ENCODE measurements at places on chromosomes 1 and 21.

- DNase-seq, result no peak
These were observed 119.7 kb upstream of the RGS18 start for GRCh38 chr1:192038567-192038966.

DNA sequence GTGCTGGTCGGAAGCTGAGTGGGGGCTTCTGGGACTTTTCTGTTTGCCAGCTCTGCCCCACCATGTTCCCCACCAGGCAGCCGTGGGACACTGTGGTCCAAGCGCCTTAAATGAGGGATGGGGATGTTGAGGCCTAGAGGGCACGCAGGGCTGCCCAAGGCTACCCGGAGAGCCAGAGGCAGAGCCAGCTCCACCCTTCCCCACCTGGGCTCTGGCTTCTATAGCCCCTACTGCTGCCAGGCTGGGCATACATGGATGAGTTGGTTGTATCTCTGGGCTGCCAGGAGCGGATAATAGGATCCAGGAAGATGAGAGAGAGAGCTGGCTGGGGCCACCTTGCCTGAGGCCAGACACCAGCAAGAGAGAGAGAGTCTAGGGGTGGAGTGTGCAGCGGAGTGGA lies 49.4 kb downstream of the PTPRU start:
- DNase-seq, result no peak

DNA sequence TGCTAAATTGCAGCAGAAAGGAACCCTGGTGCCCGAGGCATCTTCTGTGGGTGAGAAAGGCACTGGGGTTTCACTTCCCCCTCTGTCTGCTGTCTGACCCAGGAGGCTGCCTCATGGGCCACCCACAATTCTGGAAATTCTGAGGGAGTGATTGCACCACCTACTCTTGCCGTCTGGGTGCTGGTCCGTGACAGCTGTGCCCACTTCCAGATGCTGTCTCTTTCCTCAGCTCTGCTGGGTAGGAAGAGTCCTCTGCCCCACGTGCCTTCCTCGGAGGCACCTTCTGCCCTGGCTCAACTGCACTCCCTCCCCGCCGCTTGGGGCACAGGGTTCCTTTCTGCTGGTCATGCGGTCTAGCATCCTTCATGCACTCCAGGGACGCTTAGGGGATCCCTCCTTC lies 96.3 kb downstream of the ARHGEF10L start:
- DNase-seq, result no peak

DNA sequence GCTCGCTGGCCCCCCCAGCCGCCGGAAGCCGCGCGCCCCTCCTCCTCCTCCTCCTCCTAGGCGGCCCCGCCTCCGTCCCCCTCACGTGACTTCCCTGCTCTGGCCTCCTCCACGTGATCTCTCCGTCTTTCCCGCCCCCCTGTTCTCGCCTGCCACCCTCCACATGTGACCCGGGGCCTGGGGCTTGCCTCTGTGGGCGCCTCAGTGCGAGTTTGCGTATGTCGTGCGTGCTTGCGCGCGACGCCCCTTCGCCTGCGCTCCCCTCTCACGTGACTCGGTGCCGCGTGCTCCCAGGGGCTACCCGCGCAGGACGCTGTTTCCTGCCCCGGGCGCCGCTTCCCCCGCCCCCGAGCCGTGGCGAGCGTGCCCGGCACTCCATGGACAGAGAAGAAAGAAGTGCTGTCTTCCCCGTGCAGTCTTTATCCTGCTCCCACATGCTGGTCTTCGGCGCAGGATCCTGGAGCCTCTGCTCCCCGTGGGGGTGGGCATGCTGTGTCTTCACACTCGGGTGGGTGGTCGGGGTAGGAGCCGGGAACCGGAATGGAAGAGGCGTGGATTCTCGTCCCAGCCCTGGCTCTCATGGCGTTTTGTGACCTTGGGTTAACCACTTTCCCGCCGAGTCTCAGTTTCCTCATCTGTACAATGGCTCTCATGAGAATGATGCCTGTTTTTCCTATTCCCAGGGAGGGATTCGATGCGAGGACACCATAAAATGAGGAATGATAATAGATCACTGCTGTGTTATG lies 431 bp upstream of the UBE2Q1 start:
- DNase-seq, result peak; percentile 94

- no peak for DNase-seq
These were observed 137.4 kb downstream of the C1orf21 start for GRCh38 chr1:184524248-184524647.

- no peak for DNase-seq
These were observed 8.0 kb downstream of the RABGAP1L start for GRCh38 chr1:174167265-174167803.

- no peak for DNase-seq
These were observed 227.3 kb downstream of the BRINP3 start for GRCh38 chr1:190250368-190250767.

- DNase-seq, result peak; percentile 3
These were observed 645.7 kb upstream of the PTBP2 start for GRCh38 chr1:96075704-96076455.

GRCh38 chr1:24939040-24939674 lies 9.1 kb upstream of the RUNX3 start:
- DNase-seq, result no peak

DNA sequence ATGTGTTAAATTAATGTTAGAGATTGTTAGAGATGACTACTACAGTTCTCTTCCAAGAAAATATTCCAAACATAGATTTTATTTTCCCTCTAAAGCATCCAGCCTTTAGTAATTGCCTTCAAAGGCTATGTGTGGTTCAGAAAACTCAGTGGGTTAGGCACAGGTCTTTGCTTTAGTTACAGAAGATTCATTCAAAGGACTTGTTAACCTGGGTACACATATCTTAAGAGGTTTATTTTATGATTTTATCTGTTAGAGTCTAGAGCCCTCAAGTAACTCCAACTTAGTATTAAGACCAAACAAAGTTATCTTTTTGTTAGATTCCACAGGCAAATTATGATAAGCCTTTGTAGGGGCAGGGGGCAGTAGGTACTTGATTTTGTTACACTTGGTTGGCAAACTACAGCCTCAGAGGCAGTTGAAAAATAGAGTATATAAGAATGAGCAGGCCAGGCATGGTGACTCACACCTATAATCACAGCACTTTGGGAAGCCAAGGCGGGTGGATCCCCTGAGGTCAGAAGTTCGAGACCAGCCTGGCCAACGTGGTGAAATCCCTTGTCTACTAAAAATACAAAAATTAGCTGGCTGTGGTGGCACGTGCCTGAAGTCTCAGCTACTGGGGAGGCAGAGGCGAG lies 37.9 kb downstream of the CXADR start:
- DNase-seq, result no peak

- no peak for DNase-seq
These were observed 6.3 kb upstream of the OSBPL9 start for GRCh38 chr1:51610637-51611036.

DNA sequence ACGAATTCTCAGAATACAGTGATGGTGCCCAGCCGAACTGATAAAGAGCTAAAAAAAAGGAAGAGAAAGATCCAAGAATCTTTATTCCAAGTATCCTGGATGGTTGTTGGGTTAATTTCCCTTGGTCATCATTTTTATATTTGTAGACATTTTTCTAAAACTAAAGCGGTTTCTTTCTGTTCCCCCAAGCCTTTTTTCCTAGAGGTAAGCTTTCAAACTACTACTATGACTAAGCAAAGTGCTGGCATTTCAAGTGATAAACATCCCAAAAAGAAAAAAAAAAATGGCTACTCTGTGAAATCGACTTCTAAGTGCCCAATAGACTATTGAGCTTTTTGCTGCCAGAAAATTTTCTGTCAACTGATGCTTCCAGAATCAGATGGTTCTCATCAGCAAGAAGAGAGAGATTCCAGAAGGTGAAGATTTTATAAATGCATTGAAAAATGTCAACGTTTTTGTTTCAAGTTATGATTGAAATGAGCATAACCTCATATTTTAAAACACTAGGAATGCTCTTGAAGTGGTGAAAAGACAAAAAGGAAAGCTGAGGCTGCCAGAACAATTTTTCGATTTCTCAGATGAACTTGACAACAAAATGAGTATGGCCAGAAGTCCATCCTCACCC lies 96.1 kb upstream of the ZC3H11B start:
- DNase-seq, result no peak

GRCh38 chr1:226201029-226201593 lies 14.6 kb upstream of the ACBD3 start:
- no peak for DNase-seq

GRCh38 chr1:216958569-216958968 lies 235.3 kb upstream of the ESRRG start:
- no peak for DNase-seq

DNA sequence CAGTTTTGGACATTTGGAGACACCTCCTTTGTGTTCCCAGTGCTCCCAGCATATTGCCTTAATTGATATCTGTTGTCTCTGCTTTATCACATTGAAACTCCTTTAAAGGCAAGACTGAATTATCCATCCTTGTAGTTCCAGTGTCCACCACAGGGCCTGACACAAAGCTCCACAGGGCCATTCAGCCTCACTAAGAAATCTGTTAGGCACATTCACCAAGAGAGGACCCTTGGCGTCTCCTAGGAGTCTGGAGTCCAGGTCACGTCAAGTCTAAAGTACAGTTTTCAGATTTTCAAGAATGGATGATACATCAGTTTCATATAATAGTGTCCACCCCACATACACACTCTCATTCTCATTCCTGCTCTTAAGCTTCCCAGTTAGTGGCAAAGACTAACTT lies 4.8 kb downstream of the ACP6 start:
- no peak for DNase-seq

- DNase-seq, result peak; percentile 11
These were observed 1.0 kb downstream of the ST6GALNAC5 start for GRCh38 chr1:76868154-76868882.

- no peak for DNase-seq
These were observed 345.5 kb downstream of the SMYD3 start for GRCh38 chr1:246161626-246162025.

- no peak for DNase-seq
These were observed 132.3 kb downstream of the FCRL5 start for GRCh38 chr1:157419845-157420542.

DNA sequence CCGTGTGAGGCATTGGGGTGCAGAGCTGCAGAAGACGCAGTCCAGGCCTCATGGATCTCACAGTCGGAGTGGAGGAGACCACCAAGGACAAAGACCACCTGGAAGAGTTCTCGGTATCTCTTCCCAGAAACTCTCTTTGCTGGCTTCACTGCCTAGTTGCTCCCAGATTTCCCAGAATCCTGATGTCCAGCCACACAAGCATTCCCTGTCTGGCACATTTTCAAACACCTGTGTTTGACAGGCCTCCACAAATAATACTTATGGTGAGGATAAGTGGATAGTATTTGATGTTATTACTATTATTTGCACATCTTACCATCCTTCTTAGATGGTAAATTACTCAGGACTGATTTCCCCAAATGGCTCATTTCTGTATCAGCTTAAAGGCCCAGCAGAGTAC lies 27.7 kb upstream of the KANK4 start:
- DNase-seq, result no peak

DNA sequence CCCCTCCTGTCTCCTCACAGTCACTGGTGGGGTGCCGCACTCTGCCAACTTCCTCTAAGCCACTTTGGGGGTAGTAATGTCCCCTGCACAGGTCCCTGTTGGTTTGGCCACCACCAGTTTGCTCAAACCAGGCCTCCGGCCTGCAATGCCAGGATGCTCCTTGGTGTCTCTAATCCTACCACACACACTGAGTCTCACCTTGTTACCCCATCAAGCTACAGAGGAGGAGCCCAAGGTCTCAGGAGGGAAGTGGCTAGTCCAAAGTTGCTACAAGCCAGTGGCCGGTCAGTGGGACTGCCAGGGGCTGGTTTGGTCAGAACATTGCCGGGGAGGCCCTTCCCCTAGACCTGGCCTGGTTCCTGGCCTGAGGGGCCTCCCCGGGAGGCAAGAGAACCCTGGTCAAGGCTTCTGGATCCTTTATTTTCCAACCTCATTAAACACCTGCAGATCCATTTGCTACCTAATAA lies 21.5 kb upstream of the LRP8 start:
- DNase-seq, result no peak

GRCh38 chr1:183702087-183702812 lies 49.1 kb upstream of the APOBEC4 start:
- no peak for DNase-seq

DNA sequence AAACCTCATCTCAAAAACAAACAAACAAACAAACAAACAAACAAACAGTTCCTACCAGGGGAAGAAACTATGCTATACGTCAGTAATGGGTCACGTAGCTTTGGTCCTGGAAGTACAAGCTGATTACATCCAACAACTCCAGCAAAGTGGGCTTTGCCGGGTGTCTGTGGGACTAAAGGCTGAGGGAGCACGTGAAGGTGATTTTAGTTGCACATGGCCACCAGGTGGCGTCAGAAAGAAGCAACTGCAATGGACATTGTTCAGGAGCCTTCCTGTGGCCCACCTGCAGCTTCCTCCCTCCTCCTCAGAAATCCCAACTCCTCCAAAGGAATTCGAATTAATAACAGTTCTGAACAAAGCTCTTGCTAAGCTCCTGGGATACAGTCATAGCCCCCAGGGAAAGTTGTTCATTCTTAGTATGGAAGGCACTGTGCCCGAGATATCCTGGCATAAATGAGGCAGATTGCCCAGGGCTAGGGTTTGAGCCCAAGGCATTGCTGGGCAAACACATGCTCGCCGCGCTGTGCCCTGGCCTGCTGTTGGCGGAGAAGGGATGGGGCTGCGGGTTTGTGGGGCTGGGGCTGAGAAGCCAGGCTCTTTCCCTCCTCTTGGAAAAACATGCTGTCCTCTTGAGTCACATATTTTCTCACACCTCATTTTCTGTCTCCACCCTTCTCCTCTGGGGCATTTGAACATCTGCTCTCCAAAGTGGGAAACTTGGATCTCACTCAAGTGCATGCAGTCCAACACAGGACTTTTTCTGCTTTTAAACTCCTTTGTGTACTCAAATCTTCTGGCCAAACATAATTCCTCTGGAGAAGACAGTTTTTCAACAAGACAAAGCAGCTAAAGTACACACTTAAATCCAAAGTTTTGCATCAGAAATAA lies 28.6 kb downstream of the AKNAD1 start:
- peak; percentile 56 for DNase-seq

DNA sequence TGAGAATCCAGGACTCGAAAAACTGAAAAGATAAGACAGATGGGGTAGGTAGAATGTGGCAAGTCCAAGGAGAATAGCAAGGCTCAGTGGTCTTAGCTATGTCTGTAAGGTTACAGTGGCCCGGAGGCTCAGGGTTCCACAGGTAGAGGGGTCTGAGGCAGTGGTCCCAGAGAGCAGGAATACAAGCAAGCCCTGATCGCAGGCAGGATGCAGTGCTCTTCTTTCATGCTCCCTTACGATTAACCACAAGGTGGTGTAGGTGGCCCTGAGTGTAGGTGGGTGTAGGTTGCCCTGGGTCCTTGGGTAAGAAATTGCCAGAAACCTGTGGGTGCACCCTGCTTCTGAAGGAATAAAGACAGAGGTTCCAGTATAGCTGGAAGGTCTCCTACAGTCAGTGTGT lies 99.1 kb upstream of the RAB3GAP2 start:
- DNase-seq, result no peak

DNA sequence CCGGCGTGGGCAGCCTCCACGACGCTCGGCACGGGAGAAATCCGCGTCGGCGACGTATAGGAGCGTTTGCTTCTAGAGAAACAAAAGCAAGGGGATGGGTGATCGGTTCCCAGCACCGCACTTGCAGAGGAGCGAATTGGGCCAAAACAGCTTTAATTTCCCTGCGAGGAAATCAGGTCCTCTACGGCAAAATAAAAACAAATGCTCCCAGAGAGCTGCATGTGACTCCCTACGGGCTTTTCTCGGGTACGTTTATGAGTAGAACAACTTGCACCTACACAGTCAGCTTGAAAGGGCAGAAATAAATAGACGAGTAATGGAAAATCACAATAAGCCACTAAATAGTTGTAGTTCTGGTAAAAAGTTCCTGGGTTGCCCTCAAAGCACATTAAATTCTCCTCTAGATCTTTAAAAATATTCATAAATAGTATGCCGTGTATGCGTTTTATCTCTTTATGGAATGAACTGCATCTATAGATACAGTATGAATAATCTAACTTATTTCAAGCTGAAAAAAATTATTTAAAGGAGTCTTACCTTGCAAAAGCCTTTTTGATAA lies 1.2 kb downstream of the NHLH2 start:
- DNase-seq, result no peak

Measured in HTR-8/SVneo (cell line).